ENCODE measurements at places on chromosomes 6 and 20.

DNA sequence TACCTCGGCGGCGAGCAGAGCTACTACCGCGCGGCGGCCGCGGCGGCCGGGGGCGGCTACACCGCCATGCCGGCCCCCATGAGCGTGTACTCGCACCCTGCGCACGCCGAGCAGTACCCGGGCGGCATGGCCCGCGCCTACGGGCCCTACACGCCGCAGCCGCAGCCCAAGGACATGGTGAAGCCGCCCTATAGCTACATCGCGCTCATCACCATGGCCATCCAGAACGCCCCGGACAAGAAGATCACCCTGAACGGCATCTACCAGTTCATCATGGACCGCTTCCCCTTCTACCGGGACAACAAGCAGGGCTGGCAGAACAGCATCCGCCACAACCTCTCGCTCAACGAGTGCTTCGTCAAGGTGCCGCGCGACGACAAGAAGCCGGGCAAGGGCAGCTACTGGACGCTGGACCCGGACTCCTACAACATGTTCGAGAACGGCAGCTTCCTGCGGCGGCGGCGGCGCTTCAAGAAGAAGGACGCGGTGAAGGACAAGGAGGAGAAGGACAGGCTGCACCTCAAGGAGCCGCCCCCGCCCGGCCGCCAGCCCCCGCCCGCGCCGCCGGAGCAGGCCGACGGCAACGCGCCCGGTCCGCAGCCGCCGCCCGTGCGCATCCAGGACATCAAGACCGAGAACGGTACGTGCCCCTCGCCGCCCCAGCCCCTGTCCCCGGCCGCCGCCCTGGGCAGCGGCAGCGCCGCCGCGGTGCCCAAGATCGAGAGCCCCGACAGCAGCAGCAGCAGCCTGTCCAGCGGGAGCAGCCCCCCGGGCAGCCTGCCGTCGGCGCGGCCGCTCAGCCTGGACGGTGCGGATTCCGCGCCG lies 994 bp downstream of the FOXC1 start:
- peak; percentile 25 for DNase-seq

DNA sequence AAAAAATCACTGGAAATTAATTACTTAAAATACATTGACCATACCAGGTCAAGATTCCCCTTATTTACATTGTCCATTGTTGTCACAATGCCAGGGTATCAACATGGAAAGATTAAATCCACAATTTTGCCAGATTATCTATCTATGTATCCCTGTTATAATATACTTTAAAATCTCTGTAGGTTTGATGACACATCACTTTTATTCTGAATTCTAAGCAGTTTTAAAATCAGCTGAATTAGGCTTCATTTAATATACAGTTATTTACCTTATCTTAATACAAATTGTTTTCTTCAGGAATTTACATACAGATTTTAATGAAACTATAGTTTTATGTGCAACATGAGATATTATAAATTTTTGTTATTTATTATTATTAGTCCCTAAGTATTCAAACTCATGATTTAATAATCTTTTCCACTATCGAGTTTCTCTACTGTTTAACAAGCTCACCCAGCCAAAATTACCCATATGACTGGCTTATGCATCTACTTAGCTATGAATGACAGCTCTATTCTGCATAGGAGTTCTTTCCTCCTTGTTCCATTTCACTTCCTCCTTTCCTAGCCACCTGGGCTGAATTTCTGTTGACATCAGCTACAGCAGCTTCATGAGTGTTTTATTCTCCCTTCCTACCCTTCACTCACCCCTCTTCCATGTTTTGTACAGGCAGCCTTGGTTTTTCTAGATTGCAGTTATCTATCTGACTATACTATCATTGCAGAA lies 654.2 kb upstream of the MAP3K7 start:
- DNase-seq = no peak

DNA sequence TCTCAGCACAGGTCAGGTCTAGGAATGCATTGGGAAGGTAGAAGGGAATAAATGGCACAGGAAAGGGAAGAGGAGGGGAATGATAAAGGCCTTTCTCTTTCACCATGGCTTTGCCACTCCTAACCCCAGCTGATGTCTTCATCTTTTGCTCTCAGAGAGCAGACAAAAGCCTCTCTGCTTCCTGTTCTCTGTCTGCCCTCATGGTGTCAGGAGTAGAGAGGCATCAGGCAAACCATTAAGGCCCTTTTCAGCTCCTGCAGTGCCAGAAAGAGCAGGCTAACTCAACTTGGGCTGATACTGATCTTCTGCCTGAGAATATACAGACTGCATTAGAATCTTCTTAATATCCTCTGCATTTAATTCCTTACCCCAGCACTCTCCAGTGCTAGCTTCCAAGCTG lies 48.0 kb upstream of the STXBP5 start:
- DNase-seq = no peak

GRCh38 chr20:10079964-10080363 lies 45.2 kb downstream of the ANKEF1 start:
- no peak for DNase-seq

GRCh38 chr6:51929934-51930574 lies 157.4 kb downstream of the PKHD1 start:
- no peak for DNase-seq

DNA sequence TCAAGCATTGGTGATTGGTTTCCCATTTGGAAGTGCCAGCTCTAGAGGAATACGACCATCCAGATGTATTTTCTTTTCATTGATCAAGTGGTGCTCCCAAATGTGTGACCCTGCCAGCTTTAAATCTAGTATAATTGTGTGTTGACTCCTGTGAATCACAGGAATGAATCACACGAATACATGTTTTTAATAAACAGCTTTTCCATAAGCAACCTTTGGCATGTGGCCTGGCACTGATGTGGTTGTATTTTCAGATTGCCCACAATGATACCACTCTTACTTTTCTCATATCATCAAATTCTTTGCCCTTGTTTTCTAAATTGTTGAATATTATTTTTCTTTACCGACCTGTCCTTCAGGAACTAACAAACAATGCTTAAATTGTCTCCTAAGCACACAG lies 367 bp downstream of the GSTA3 start:
- DNase-seq = no peak

DNA sequence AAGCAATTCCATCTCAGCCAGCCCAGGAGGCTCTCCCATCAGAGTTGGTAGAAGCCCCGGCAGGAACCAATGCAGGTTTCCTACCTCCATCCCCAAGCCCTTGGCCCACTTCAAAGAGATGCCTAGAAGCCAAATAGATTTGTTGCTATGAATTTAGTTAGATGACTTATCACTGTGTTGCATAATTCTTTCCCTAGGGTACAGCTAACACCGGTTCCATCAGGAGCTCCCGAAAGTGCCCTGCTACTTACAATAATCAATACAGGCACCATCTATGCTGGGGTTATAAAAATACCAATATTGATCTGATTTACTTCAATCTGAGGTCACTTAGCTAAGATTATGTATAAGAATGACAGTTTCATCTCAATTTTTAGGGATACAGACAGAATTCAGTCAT lies 113.0 kb downstream of the MAP7 start:
- DNase-seq = no peak

DNA sequence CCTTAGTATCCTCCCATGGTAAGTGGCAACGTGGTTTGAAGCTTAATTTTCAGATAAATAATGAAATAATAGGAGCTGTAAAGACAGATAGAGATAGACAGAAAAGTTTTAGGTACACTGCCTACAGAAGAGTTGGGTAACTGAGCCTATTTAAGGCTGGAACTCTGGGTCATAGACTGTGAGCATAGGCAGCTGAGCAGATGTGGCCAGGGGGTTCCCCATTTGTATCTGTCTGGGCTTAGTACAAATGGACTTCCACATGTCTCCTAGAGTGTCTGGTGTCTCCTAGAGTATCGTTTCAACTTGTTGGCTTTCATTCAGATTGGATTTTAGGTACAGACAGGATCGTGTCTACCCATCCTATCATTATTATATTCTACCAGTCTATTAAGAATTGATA lies 649.8 kb downstream of the DHX35 start:
- no peak for DNase-seq

GRCh38 chr20:50142812-50143211 lies 10.7 kb downstream of the PEDS1 start:
- DNase-seq = peak; percentile 65

- DNase-seq = peak; percentile 25
Observed at GRCh38 chr20:41408986-41409385, 42.4 kb upstream of the EMILIN3 start.

GRCh38 chr6:106512048-106512967 lies 117.0 kb downstream of the RTN4IP1 start:
- peak; percentile 52 for DNase-seq

Measured in NCI-H2029 (cell line).